ENCODE measurements at places on chromosomes 12 and 14. TPM values are rescaled to one million over a fixed set of nuclear protein-coding genes. Genes with fewer than 3 reads are reported as not detected.

Gene GPR68
- total RNA-seq: not detected

Gene SSPN
- total RNA-seq: 14.1 TPM

Gene TAS2R42
- total RNA-seq: not detected

Gene MYG1
- total RNA-seq: 34.1 TPM

Gene GTF2A1
- total RNA-seq: 22.2 TPM

Gene OTX2
- not detected for total RNA-seq

Gene OR6C2
- total RNA-seq: not detected

Gene TMEM52B
- total RNA-seq: 0.09 TPM
